ENCODE measurements at places on chromosomes 1 and 21.

DNA sequence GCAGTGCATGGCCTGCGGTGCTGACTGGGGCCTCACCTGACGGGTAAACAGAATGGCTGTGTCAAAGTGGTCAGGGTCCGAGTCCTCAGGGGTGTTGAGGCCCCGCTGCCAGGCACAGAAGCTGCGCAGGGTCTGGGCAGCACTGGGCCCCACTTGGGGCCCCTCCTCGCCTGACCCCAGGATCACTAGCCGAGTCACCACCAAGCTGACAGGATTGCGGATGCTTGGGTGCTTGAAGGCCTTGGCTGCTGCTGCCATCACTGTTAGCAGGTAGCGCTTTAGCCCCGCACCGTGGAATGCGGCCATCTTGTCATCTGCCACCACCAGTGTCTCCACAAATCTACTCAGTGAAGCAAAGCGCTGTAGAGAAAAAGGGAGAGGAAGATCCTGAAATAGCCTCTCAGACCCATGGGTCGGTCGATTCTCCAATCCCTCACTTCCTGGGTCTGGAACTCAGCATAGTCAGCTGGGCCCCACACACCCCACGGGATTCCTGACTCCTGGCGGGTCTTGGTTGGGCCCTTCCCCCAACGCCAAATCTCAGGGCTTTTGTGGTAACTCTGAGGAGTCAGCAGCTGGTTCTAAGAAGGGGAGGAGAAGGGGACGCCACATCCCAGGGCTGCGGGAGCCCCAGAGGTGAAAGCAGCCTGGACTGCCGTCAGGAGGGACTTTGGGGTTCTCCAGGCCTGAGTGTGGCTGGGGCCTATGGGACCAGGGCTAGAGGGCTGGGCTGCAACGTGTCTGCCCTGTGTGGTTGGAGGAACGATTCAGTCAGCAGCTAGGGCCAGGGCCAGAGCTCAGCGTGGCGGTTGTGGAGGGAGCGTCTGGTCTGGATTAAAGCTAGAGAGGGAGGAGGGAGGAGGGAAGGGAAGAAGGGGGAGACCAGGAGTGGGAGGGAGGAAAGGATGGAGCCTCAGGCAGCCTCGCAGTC, 2.1 kb downstream of the ADAMTS4 start:
- DNase-seq: no peak

DNA sequence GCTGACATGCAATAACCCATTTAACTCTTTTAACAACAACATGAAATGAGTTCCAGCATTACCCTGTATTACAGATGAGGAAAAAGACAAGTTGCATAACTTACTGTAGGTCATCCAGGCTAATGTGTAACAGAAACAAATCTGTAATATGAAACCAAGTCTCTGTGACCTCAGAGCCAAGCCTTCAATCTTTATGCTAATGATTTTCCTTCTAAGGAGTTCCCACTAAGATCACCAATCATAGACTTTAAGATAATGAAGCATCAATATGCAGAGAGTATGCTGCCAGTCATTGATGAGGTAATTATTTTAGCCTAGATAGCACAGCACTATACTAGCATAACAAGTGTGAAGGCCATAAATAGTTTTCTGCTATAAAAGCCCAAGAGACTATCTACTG, 35.6 kb upstream of the RNPC3 start:
- no peak for DNase-seq

DNA sequence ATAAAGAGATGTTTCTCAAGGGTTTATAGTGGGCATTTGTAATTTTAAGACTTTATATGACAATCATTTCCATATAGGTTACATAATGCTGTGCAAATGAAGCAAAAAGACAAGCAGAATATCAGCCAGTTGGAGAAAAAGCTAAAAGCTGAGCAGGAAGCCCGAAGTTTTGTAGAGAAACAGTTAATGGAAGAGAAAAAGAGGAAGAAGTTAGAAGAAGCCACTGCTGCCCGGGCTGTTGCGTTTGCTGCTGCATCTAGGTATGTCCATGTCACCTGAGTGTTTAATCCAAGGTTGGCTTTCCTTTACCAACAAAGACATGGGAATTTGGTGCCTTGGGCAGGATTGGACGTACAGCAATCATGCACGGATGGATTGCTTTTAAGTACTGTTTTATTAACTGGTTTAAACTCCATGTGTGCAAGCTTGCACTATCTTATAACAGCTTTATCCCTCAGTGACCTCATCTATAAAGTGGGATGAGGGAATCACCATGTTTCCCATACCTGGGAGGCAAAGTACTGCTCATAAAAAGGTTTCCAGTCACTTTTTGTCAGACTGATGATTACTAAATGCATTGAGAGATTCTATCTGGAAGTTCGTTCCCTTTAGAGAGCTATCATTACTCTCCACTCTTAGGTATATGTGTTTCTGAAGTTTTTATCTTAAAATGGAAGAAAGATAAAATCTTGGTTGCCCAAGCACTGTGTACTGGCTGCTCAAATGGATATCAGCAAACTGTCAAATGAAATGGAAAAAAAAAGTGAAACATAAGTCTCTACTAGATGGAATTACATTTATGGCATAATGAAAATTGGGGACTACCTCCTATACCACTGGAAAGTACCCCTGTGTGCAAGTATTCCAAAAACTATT, 55.1 kb downstream of the MACO1 start:
- DNase-seq: no peak

DNA sequence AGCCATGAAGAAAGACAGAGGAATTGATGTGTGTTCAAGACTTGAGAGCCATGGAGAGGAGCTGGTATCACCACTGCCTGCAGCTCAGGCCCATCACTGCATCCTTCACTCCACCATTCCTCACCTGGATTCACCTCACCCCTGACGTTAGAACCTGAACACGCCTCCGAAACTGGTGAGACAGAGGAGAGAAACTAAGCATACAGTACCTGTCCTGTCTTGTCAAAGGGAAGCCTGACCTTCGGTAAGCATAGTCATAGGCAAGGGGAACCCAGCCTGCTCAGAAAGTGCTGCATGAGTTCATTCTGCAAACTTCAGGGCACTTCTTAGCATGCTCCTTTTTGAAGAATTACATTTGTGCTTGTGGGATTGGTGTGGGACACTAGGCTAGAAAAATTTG, 425.8 kb downstream of the DSCAM start:
- no peak for DNase-seq

DNA sequence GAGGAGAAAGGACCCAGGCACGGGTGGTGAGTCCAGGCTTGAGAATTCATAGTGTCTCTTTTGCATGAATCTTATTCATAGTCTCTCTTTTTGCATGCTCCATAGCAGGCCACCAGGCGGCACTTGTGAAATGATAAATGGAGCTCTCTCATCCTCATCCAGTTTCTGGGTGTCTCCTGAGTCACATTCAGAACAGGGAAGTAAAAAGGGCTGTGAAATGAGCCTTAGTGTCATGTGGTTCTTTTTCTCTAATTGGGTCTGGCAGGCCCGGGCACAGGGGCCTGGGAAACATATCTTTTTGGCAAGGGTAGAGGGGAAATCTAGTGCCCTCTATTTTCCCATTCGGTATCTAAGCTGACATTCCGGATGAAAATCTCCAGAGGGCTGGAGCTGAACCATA, 19.1 kb upstream of the NCF2 start:
- DNase-seq: no peak

- no peak for DNase-seq
Observed at GRCh38 chr1:204763773-204764427, 78.4 kb upstream of the LRRN2 start.

DNA sequence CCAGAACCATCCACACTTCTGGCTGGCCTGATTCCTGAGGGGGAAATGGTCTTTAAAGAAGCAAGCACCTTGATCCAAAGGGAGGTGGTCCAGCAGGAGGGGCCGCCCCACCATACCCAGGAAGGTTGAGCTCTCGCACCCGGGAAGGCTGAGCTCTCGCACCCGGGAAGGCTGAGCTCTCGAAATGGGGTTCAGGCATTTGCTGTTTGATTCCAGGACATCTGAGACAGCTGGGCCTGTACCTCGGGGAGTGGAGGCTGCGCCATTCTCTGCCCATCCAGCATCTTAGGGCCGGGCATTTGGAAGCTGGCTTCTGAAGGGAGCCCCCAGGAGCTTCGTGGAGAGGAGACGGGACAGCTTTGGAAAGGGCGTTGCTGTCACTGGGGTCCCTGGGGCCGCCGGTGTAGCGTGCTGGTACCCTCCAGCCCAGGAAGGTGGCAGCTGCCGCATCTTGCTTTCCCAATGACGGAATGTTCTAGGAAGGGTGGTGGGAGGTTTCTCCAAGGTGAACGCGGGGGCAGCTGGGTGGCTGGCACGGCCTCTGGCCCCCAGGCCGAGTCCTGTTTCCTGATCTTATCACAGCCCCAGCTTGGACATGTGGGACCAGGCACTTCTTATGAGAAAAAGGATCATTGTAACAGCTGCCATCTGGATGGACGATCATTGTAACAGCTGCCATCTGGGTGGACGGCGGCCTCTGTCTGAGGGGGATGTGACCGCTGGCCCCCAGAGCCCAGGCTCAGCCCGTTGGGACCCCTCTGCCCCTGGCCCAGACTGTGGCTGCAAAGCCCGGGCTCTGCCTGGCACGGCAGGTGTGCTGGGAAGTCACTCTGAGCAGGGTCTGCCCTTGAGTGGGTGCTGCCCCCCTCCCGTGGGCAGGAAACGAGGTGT, 61.6 kb downstream of the COL18A1 start:
- DNase-seq: no peak

- no peak for DNase-seq
Observed at GRCh38 chr1:12185918-12186678, 19.3 kb downstream of the TNFRSF1B start.

- no peak for DNase-seq
Observed at GRCh38 chr21:46597031-46597430, 7.9 kb downstream of the S100B start.

GRCh38 chr1:89085781-89086180, 20.8 kb upstream of the GBP1 start:
- no peak for DNase-seq

GRCh38 chr1:2983319-2983705, 38.0 kb upstream of the ACTRT2 start:
- no peak for DNase-seq

DNA sequence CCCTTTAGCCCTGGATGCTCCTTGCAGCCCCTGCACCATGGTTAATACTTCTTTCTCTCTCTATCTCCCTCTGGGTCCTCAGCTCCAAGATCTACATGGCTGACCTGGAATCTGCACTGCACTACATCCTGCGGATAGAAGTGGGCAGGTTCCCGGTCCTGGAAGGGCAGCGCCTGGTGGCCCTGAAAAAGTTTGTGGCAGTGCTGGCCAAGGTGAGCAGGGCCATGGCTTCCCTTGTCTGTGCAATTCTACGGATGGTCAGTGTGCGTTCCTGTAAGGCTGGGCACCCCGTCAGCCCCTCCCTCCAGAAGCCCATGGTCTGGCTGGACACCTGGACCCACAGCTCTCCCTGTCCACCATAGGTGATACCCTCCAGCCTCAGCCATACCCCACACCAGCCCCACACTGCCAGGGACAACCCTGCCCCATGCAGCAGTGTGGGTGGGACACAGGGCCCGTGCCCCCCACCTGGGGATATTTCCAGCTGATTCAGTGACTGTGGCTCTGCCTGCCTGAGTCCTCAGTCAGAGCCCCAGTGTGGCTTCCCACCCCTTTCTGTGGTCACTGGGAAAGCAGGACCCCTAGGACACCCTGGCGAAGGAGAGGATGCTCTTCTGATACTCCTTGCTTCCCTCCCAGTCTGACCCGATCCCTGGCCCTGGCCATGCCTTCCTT, 31.4 kb downstream of the QSOX1 start:
- no peak for DNase-seq

- DNase-seq: no peak
Observed at GRCh38 chr1:182004601-182005000, 56.9 kb downstream of the ZNF648 start.

GRCh38 chr1:185453496-185454192, 136.6 kb upstream of the IVNS1ABP start:
- DNase-seq: no peak

GRCh38 chr1:235253219-235253962, 74.6 kb downstream of the ARID4B start:
- DNase-seq: peak; percentile 11

GRCh38 chr1:109894823-109895719, 15.6 kb upstream of the CSF1 start:
- no peak for DNase-seq

DNA sequence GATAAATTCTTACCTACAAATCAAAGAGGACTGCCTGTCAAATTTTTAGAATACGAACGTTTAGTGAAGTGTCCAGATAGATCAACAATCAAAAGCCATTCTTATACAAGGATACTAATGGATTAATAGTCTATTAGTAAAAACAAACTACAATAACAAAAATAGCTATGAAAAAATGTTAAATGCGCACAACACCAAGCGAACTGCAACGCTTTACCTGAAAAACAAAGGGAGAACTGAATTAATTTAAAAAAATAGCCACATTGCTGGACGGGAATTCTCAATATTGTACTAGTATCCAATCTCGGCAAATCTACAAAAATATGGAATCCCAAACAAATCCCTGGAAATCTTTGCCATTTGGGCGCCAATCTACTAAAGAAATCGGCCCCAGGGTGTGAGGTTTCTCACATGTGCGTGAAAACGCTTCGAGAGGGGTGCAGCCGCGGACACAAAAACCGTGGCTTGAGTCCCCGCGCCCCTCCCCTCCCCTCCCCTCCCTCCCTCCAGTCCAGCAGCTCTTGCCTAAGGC, 55.6 kb downstream of the TRAF5 start:
- no peak for DNase-seq

DNA sequence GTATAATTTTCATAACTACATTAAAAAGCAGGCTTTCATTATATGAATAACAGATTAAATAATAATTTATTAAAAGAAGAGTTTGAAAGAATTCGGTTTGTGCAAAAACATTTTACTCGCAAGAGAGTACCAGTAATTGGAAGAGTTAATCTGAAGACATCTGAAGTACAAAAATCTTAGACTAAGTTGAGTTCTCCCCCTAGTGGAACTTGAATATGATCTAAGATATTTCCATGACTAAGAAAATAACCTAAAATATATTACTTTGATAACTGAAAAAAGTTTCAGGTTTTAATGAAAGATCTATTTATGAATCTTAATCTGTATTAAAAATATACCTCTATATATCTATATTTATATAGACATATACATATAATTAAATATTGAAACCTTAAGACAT, 112.5 kb upstream of the GFI1 start:
- DNase-seq: no peak

DNA sequence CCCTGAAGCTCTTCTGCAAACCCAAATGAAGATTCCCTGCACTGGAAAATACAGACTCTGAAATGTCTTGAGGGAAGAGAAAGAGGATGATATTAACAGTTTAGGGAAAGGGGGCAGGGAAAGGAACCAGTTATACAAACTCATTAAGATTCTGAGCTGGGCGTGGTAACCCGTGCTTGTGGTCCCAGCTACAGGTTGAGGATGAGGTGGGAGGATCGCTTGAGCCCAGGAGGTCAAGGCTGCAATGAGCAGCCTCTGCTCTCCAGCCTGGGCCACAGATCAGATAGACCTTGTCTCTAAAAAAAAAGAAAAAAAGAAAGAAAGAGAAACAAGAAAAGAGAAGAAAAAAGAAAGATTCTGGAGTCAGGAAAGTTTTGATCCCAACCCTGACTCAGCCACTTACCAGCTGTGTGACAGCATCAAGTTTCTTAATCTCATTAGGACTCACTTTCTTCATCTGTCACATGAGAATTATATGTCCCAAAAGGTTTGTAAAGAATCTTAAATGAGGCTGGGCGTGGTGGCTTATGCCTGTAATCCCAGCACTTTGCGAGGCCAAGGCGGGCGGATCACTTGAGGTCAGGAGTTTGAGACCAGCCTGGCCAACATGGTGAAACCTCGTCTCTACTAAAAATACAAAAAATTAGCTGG, 53.9 kb downstream of the OPTC start:
- DNase-seq: no peak

All from stimulated activated CD8-positive, alpha-beta memory T cell treated with anti-CD3 and anti-CD28 coated beads, Interleukin-4, amount 100 ng/mL, for 1 hour (primary cell).